ENCODE measurements at places on chromosomes 4 and X.

GRCh38 chr4:166816890-166817289 lies 417.4 kb downstream of the SPOCK3 start:
- peak; percentile 83 for DNase-seq

DNA sequence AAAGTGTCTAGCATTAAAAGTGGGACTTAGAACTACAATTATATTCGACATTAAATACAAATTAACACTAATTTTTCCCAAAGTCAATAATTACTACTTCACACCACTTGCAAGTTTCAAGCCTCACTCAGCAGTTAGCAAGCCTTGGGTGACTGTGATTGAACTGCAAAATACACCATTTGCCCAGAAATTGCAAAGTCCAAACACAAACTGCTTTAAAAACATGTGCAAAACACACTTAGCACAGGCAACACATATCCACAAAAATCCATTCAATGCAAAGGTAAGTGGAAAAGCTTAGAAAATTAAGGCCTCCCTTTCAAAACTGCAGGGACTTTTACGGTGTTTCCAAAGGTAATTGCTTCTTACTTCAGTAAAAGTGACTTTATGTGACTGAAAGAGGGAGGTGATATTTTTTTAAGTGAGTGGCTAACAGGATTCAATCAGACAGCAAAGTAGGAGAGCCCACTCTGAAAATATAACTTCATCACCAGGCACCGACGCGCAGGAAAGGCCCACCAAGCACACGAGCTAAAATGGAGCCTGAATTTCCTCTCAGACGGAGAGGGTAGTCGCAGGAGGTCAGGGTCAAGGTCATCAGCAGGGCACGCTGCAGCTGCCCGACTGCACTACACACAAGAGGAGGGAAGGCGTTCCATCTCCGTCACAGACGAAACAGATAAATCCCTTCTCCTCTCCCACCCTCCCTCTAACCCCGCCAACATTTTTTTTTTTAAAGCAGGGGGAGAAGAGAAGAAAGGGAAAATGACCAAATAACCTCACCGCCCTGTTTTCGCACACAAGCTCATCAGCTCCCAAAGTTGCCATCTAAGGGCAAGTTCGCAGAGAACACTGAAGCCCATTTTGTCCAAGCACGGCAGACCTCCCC lies 3.1 kb downstream of the ZNF827 start:
- no peak for DNase-seq

DNA sequence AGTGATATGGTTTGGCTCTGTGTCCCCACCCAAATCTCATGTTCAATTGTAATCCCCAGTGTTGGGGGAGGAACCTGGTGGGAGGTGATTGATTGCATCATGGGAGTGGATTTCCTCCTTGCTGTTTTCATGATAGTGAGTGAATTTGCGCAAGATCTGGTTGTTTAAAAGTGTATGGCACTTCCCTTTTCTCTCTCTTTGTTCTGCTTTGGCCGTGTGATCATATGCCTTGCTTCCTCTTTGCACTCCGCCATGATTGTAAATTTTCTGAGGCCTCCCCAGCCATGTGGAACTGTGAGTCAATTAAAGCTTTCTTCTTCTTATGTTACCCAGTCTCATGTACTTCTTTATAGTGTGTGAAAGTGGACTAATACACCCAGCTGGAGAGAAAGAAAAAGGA lies 113.0 kb upstream of the AADAT start:
- DNase-seq: no peak

DNA sequence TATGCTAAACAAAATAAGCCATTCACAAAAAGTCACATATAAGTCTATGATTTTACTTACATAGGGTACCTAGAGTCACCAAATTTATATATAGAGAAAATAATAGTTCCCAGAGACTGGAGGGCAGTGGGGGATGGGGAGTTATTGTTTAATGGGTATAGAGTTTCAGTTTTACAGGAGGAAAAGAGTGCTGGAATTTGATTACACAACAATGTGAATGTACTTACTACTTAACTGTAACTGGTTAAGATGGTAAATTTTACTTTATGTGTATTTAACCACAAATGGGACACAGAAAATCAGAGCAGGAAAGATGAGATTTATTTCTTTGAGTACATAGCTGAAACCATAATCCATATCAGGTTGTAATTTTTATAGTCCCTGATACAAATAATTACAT lies 144.4 kb downstream of the TMA16 start:
- DNase-seq: no peak

GRCh38 chr4:147571036-147571770 lies 46.0 kb upstream of the TMEM184C start:
- DNase-seq: no peak

DNA sequence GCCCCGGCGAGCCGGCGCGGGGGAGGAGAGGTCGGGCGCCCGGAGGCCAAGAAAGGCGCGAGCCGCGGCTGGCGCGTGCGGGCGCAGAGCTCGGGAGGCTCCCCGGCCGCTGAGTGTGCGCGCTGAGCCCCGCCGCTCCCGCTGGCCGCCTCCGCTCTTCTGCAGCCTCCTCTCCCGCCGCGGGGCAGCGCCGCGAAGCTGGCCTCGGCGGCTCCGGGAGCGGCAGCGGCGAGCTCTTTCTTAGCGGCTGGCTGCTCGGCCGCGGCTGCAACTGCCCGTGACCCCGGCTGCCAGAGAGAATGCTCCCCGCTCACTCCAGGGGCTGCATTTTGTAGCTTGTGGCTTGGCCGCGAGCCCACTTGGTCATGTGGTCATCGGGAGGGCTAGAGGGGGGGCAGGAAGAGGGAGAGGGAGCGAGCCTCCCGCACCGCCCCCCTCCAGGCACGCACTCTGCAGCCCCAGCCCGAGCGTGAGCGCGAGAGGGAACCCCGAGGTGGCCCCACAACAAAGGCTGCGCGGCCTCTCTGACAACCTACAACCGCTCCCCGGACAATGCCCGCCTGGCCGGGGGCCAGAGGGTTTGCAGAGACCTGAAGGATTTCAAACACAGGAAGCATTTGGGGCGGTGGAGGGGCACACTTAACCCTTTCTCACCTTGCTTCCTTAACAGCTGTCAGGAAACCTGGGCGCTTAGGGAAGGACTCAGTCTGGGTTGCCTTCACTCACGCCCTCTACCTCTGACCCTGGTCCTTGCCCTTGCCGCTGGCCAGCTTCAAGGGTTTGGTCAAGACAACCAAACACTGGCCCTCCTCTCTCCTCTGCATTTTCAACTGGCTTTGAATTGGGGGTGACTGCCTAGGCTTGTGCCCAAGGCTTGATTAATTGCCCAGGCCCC lies at the start of gene APLN:
Gene APLN (minus strand): TSS at position 305 of the 895 bp plus-strand sequence. CDS start 326 bp downstream, outside the sequence.
- DNase-seq: no peak

DNA sequence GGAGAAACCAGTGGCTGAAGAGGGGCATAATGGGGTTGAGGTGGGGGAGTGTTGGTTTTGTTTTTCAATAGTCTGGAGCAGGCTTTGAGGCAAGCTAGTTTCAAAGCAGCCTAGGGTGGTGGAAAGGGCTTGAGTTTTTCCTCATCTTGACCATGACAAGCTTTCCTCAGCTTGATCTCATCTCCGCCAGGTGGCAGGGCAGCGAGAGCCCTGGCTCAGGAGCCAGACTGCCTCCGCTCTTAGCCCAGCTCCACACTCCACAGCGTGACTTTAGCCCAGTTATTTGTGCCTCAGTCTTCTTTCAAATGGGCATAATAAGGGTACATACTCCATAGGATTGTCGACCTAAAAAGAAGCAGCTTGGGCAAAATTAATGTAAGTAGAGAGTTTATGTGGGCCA lies 29.9 kb upstream of the SOWAHD start:
- no peak for DNase-seq

DNA sequence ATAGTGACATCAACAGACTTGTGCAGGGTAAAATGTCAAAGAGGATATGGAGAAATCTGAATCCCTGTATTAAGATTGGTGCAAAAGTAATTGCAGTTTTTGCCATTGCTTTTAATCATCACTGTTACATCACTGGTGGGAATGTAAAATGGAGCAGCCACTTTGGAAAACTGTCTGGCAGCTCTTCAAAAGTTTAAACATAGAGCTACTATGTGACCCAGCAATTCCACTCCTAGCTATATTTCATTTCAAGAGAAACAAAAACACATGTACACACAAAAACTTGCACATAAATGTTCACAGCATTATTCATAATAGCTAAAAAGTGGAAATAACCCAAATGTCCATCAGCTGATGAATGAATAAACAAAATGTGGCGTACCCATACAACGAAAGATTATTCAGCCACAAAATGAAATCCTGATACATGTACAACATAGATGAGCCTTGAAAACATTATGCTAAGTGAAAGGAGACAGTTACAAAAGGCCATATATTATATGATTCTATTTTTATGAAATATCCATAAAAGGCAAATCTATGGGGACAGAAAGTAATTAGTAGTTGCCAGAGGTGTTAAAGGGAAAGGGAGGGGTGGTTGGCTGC lies 106.4 kb downstream of the AMELX start:
- no peak for DNase-seq

- DNase-seq: no peak
Observed at GRCh38 chrX:134172588-134173259, 64.3 kb upstream of the CCDC160 start.

GRCh38 chr4:168923526-168924194 lies 86.4 kb downstream of the CBR4 start:
- peak; percentile 72 for DNase-seq

DNA sequence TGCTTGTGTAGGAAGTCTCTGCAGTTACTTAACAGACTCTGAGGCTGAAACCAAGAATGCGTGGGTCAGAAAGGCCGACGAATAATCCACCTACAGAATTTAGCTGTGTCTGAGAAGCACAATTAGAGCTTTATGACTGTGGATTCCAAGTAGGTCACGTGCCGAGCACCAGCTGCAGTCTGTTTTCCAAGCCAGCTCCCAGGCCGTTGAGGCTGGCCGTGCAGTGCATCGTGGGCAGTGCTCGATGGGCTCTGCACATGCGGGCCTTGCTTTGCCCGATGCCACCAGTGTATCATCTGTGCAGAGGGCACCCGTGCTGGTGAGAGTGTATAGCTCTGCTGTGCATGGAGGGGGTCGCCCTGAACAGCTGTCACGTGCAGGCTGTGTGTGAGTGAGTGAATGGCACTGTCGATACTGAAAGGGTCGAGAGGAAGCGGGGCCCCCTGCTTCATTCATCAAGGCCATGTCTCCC lies 67.5 kb upstream of the CLDN34 start:
- no peak for DNase-seq

DNA sequence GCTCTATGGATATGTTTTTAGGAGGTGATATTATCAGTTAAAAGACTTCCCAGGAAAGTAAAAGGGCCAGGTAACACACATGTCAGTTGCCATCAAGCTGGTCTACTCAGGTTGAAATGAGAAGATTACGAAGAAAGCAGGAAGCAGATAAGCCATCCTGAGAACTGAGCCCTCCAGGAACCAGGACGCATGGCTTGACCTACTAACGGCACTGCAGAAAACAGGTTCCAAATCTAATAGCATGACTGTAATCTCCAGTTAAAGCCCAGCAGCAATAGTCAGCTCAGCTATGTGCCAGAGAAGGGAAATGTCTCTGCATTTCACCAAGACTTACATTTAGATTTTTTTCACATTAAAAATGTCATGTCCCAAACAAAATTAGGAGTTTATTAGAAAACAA lies 77.9 kb downstream of the APBB2 start:
- no peak for DNase-seq

DNA sequence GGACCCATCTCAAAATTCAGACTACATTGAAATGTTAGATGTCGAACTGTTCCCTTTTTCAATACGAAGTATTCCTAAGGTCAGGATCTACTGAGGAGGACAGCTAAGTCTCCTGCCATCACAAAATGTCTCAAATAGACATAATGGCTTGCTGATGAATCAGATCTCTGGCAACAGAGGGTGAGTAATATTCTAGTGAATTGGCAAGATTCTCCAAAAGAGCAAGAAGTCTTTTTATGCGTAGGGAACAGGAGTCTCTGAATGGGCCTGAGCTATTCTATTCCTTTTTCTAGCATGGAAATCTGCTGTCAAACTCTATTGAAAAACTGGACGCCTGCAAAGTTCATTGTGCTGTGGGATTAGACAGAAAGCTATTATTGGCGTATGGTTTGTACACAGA lies 145.4 kb downstream of the FNIP2 start:
- DNase-seq: no peak

- no peak for DNase-seq
Observed at GRCh38 chr4:74822603-74823002, 28.3 kb upstream of the BTC start.

DNA sequence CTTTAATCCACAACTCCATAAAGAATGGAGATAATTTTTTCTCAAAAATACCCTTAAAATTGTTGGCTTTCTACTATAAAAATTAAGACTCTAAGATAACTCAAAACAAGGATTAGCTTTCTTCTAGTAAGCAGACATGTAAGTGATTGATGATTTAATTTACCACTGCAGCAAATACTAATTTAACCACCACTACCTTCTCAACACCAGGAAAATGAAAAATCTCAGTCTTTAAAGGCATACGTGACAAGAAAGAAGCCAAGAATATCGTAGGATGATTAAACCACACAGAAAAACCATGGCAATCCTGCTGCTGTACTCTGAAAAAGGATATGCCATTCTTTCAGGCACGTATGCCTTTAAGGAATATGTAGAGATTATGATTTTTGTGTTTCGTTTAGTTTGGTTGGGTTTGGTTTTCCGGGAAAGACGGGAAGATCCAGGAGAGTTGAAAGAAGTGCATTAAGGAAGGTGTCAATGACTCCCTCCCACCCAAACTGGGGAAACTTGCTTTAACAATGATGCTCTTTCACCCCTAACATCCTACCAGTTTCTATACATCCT lies 881 bp downstream of the LRCH2 start:
- no peak for DNase-seq

- peak; percentile 11 for DNase-seq
Observed at GRCh38 chr4:56681158-56681852, at the start of gene HOPX. HOPX (minus strand) TSS chr4:56681296; CDS start chr4:56657816, 23,480 bp downstream.

All from DMS153 (cell line).